SHP77 (cell line): ENCODE measurements at places on chromosomes 5 and 9.

GRCh38 chr9:121349009-121349408, 21.0 kb downstream of the STOM start:
- DNase-seq = no peak

DNA sequence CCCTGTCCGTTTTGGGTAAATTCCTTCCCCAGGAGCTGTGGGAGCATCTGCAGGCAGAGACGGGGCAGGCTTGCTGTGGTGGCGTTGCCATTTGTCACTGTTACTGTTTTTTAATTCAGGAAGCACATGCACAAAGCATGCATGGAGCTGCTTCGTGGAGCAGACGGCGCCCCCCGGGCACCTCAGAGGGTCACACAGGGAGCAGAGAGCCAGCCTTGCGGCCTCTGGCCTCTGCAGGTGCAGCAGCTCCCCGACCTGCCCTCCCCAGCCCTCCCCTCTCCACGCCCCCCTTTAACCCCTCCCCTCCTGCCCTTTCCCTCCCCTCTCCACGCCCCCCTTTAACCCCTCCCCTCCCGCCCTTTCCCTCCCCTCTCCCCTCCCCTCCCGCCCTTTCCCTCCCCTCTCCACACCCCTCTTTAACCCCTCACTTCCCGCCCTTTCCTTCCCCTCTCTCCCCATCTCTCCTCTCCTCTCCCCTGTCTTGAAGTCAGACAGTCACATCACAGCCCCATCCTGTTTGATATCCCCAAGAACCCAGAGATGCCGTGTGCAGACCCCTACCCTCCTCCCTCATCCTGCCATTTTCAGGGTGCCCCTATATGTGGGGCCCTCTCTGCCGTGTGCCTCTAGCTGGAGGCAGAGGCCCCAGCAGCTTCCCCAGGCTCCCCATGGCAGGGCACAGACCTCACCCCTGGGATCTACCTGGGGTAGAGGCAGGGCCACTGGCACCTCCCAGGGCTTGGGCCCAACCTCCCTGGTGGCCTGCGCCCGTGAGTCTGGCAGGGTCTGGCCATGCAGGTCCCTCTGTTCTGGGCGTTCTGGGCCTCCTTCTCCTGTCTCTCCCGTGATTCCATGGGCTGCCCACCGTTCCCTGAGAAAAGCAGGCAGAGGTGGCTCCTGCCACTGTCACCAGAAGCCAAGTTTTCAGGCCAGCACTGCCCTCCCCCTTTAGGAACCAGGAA, 29.6 kb upstream of the UBAC1 start:
- DNase-seq = peak; percentile 86

DNA sequence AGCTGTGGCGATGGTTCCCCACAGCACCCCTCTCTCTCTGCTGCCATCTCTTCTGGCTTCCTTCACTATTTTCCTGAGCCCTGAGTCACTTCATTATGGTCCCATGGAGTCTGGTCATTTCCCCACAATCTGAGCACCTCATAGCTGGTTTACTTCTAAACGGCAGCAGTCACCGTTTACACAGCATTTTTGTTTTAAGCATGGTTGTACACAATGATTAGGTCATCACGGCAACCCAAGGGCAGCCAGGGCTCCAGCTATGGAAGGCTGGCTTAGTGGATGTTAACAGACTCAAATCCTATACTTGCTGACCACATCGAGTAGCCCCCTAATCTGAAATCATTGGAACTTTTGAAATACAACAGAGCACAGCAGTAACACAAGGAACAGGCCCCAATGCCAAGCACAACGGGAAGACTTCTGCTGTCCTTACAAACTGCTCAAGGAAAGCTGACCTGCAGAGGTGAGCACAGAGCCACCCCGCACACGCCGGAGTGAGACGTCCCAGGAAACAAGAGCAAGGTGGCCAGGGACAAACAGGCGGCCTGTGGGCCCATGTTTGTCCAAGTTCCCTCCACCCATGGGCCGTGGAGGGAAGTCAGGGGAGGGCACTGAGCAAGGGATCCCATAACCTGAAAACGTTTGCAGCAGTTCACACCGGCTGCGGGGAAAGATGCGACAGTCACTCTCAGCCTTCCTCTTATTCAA, 22.9 kb downstream of the CAMSAP1 start:
- DNase-seq = no peak

DNA sequence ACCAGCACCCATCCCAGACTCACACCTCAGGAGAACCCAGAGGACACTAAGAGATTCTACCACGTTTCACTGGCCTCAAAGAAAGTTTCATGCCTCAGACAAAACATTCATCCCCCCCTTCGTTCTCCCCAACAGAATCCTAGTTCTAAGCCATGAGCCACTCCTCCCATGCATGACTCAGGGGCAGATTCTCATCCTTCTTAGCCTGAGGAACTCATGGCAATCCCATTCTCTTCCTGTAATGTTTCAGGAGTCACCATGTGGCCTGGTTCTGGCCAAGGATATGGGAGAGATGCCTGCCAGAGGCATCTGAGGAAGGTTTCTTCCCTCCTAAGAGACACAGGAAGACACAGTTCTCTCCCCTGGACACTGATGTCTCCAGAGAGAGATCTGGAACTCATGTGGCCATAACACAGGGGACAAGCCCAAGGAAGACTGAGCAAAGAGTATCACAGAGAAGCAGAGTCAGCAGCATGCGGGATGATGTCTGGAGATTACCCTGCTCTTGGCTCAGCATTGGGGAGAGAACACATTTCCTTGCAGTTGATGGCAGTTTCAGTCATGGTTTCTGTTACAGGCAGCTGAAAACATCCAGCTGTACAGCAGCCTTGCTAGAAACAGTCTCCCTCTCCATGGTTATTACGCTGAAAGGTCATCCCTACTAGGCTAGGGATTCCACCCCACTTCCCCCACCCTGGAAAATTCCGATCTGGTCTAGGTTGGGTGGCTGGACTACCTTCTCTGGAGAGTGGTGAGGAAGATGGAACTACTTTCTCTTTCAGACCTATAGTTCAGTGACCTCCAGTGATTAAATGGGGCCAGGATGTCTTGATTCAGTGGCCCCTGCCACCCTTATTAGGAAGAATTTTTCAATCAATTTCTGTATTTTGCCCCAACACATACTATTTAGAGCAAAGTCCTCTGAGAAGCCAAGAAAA, 115.4 kb downstream of the ZNF608 start:
- no peak for DNase-seq

- DNase-seq = no peak
These were observed 9.6 kb downstream of the TMOD1 start for GRCh38 chr9:97510797-97511654.
